Thoracic aorta (tissue), 2 donors: ENCODE measurements at places on chromosomes 1 and 21. TPM values are rescaled to one million over a fixed set of nuclear protein-coding genes. Genes with fewer than 3 reads are reported as not detected.

Gene ACTL8
- total RNA-seq, result not detected

Gene S100A9
- total RNA-seq, result 478 TPM

Gene CD2
- 3.0 TPM for total RNA-seq

Gene AQP10
- not detected for total RNA-seq
